ENCODE measurements at places on chromosomes 13 and 19.
A peak's percentile ranks its signal among the peaks of the same experiment; 100 is the strongest.

GRCh38 chr19:29760752-29761502, 45.9 kb upstream of the C19orf12 start:
- DNase-seq: no peak

- no peak for DNase-seq
Observed at GRCh38 chr19:31819837-31820236, 470.6 kb upstream of the TSHZ3 start.

- DNase-seq: peak; percentile 7
Observed at GRCh38 chr19:48480183-48480557, 11.0 kb downstream of the CYTH2 start.

GRCh38 chr13:93226623-93227279, at the start of gene GPC6:
GPC6 (plus strand) TSS chr13:93226807.
- no peak for DNase-seq

GRCh38 chr13:43389573-43389972, 366.2 kb downstream of the DNAJC15 start:
- no peak for DNase-seq

- DNase-seq: no peak
Observed at GRCh38 chr13:109655206-109655600, 131.2 kb downstream of the IRS2 start.

GRCh38 chr19:52138278-52138982, 1.3 kb downstream of the ZNF616 start:
- DNase-seq: peak; percentile 2

DNA sequence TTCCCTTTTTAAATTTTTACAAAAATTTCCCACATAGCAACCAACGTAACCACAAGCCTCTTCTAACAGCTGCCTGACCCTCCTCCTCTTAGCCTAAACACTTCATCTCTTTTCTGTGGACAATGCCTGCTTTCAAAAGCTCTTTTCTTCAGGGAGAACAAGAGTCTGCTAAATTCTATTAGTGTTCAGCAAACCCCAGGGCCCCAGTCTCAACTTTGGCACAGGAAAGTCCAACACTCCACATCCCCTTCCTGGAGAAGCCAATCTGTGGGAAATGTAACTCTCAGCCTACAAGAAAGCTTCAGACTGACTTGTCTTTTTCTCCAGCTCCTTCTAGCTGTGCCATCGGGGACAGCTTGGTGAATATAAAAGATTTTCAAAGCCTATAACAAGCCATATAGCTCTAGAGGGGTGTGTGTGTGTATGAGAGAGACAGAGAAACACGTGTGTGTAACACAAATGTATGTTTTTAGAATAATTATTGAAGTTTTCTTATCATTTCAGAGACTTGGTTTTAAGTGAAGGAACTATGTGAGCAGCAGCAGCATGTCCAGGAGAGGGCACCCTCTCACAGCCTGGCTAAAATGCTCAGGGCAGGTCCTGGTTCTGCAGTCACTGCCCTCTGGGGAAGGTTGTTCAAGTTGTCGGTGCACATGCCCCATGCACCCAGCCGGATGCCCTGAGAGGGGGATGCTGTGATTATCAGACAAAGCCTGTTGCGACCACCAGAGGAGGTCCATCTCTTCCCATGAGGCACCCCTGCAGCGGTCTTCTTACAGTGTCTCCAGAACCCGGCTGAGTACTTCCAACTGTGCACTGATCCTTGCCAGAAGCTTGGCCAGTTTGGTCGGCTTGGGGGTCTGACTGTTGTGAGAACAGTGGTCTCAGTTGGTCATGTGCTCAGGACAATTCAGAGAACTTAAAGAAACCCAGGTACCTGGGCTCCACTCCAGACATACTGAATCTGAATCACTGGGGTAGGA, 34.4 kb downstream of the CCDC70 start:
- DNase-seq: no peak

DNA sequence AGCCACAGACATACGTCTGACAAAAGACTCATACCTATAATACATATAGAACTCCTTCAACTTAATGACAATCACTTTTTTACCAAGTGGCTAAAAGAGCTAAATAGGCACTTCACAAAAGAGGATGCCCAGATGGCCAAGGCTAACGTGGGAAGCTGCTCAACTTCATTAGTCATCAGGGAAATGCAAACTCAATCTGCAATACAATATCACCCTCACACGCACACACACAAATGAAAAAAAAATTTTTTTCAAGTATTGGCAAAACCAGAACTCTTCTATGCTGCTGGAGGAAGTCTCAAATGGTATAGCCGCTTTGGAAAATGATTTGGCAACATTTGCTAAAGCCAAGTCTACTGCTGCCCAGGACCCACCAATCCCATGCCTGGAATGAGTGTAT, 14.6 kb upstream of the DNMT1 start:
- no peak for DNase-seq

- no peak for DNase-seq
Observed at GRCh38 chr19:4773047-4773640, 18.4 kb upstream of the FEM1A start.

- DNase-seq: no peak
Observed at GRCh38 chr13:33303855-33304597, 18.5 kb upstream of the STARD13 start.

- no peak for DNase-seq
Observed at GRCh38 chr19:925087-925525, 729 bp upstream of the ARID3A start.

DNA sequence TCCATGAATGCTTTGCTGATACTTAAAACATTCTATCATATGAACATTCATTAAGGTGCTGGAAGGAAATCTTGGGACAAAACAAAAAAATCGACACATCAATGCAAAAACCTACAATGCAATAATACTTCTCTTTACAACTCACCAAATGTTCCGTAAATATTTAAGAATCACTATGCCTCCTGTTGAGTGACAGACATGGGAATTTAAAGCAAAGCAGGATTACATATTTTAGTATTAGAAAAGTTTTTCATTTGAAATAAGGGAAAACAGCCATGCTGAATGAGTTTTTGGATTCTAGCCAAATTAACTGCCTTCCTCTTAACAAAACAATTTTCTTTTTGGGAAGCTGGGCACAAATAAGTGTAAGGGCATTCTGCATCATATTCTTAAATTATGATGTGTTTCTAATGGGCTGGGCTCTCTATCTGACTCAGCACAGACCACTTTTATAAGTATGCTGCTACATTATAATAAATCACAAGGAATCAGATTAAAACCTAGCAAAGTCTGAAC, 93.7 kb downstream of the RBM26 start:
- no peak for DNase-seq

- DNase-seq: no peak
Observed at GRCh38 chr13:33904431-33904830, 86.5 kb downstream of the RFC3 start.

- DNase-seq: no peak
Observed at GRCh38 chr19:6065685-6066374, 44.5 kb downstream of the RFX2 start.

GRCh38 chr13:49367640-49368422, 76.0 kb downstream of the CAB39L start:
- no peak for DNase-seq

DNA sequence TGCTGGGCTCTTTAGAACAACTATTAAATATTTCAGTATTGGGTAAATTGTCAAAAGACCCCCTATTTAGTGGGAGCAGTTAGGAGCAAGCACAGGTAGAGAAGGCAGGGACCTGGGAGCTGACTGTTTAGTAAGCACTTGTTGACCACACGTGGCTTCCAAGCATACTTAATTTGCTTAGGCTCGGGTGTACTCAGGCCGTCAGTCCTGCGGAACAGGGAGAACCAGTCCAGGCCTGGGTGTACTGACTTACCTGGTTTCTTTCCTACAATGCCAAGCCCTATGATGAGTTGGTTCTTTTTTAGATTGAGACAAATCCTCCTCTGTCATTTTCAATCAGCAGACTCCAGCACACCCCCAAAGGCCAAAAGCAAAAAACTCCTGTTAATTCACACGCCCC, 90.0 kb downstream of the WDFY2 start:
- no peak for DNase-seq

GRCh38 chr19:17318966-17319365, 9.6 kb downstream of the DDA1 start:
- no peak for DNase-seq

- no peak for DNase-seq
Observed at GRCh38 chr19:40216777-40217026, 1.5 kb downstream of the TTC9B start.

DNA sequence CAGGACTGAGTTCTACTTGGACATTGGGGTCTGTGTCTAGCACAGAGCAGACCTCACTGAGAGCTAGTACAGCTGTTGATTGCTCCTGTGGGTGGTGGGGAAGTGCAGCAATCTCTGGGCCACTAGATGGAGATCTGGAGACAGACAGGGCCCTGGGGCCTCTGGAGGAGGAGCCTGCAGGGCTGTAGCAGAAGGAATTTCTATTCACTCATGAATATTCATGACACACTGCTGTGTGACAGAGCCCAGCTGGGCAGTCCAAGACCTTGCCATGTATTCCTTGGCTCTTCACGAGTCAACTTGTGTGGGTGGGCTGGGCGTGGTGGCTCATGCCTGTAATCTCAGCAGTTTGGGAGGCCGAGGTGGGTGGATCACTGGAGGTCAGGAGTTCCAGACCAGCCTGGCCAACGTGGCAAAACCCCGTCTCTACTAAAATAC, 37.5 kb downstream of the SUGP2 start:
- no peak for DNase-seq

- no peak for DNase-seq
Observed at GRCh38 chr13:62512194-62513141, 1096.8 kb upstream of the PCDH20 start.

GRCh38 chr13:113080901-113081521, 24.6 kb upstream of the F7 start:
- DNase-seq: no peak
